Body of pancreas (tissue), 4 donors: ENCODE measurements at places on chromosomes 7 and 10. TPM values are rescaled to one million over a fixed set of nuclear protein-coding genes. Genes with fewer than 3 reads are reported as not detected.

DNA sequence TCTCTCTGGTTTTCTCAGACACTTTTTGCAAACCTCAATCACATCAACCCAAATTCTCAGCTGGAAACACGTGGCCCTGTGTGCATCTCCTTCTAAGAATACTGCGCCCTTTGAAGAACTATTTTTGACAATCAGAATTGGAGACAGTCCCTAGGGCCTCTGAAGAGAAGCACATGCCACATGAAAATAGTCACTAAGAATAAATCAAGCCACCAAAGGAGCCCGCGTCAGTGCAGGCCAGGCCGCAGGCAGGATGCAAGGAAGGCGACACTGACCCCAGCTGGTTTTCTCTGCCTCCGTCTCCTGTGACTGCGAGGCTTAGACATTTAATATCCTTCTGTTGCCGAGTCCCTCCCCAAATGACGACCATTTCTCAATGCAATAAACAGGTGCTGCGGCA is 88.0 kb upstream of the ADAM12 start:
- no peak overlapping the region for H3K27ac ChIP-seq
- H3K4me3 ChIP-seq = no peak overlapping the region
- H3K36me3 ChIP-seq = no peaks in the 10 kb centered on the region
- DNase-seq = no peak
- H3K4me1 ChIP-seq = no peaks in the 10 kb centered on the region
- H3K27me3 ChIP-seq = no peaks in the 10 kb centered on the region

DNA sequence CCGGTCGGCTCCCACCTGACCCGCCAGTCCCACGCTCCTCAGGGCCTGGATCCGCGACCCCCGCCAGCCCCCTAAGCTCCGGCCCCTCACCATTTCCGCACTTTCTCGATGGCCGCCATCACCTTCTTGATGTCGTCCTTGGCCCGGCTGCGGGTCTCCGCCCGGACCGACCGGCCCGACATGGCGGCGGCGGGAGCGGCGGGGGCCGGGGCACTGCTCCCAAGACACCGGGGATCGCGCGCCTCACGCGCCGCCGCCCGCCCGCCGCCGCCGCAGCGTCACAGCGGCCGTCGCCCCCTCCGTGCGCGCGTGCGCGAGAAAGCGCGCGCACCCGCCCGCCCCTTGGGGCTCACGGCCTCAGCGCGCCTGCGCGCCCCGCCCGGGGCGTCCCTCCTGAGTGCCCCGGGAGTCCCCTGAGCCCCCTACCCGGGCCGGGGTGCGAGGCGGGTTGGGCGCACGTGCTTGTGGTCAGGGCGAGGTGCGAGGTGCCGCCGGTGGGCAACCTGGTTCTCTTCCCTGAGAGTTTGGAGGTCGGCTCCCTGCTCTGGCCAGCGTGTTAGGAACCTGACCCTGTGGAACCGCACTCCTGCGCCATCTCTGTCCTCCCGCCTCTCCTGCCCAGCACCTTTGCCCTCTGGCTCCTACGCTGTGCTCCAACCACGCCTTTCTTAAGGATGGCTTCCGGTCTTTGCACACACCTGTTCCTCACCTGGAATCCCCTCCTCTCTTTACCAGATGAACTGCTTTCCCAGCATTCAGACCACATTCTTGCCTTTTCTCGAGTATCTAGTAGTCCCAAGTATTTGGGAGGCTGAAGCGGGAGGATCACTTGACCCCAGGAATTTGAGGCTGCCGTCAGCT is at the start of gene BCL7B:
BCL7B (minus strand) TSS at position 294 of the 861 bp plus-strand sequence; CDS start at position 182, 112 bp downstream.
- H3K27me3 ChIP-seq = no peaks in the 10 kb centered on the region
- peaks cover 27% of the 10 kb centered on the region for H3K4me1 ChIP-seq
- peak within 1 kb of the TSS; percentile 100 for H3K27ac ChIP-seq

GRCh38 chr7:23396222-23397015 is 73.9 kb downstream of the IGF2BP3 start:
- no peak for DNase-seq
- no peaks in the 10 kb centered on the region for H3K36me3 ChIP-seq
- no peak overlapping the region for H3K4me3 ChIP-seq
- no peaks in the 10 kb centered on the region for H3K27me3 ChIP-seq

- H3K27ac ChIP-seq = no peak overlapping the region
- H3K36me3 ChIP-seq = no peaks in the 10 kb centered on the region
- H3K4me1 ChIP-seq = peaks cover 32% of the 10 kb centered on the region
- no peak overlapping the region for H3K4me3 ChIP-seq
- no peaks in the 10 kb centered on the region for H3K27me3 ChIP-seq
Observed at GRCh38 chr10:78461333-78461732, 427.7 kb downstream of the RPS24 start.

- H3K4me3 ChIP-seq = no peak overlapping the region
- no peaks in the 10 kb centered on the region for H3K27me3 ChIP-seq
Observed at GRCh38 chr7:46522354-46522906, 601.4 kb upstream of the IGFBP3 start.

The TEX47 gene
- not detected for total RNA-seq

The SCART1 gene
- 3.9 TPM for total RNA-seq
